ENCODE measurements at places on chromosomes 2 and 18.

- DNase-seq: no peak
These were observed 47.4 kb downstream of the RPRM start for GRCh38 chr2:153431114-153431513.

- DNase-seq: peak; percentile 28
These were observed 13.8 kb downstream of the FOSL2 start for GRCh38 chr2:28406276-28407096.

DNA sequence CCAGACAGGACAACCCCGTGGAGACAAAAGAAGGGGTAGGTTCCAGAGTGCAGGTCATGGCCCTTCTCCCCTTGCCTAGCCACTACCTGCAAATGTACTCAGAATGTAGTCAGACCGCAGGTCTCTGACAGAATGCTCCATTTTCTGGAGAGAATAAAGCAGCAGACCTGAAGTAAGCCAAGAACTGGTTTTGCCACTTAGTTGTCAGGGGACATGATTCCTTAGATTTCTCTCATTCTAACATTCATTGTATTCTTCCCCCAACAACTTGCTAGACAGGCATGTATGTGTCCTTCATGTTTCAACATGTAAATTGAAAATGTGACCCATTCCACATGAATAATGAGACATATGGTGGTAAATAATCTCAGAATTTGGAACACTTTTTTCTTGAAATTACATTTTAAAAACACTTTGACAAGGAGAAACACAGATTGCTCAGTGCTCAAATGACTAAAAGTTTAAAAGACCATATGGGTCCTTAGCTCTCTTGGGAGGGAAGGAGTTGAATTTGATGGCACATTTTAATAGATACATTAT is 142.4 kb downstream of the CCBE1 start:
- DNase-seq: no peak

DNA sequence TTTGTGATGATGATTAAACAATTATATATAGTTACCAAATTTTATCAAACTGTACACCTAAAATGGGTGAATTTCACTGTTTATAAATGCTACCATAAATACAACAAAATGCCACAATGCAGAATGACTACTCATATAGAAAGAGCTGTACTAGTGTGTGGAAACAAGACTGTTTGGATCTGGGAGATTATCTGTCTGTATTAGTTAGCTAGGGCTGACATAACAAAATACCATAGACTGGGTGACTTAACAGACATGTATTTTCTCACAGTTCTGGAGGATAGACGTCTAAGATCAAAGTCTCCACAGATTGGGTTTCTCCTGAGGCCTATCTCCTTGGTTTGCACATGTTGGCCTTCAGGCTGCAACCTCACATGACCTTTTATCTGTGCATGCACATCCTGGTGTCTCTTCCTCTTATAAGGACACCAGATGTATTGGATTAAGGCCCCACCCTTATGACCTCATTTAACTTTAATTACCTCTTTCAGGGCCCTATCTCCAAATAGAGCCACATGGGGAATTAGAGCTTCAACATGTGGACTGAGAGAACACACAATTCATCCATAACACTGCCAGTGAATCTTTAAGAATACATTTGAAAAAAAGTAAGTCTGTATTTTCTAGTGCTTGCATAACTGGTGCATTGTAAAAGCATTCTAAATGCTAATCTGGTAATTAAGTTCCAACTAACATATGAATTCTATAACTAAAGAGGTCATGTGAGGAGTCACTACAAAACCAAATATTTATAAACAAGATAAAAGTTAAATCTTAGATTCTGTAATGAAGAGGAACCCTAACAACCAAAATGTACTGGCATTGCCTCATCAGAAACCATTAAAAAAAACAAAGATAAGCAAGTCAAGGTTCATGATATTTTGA is 699.6 kb downstream of the NYAP2 start:
- no peak for DNase-seq

GRCh38 chr18:55166260-55166598 is 207.0 kb upstream of the CCDC68 start:
- DNase-seq: no peak

DNA sequence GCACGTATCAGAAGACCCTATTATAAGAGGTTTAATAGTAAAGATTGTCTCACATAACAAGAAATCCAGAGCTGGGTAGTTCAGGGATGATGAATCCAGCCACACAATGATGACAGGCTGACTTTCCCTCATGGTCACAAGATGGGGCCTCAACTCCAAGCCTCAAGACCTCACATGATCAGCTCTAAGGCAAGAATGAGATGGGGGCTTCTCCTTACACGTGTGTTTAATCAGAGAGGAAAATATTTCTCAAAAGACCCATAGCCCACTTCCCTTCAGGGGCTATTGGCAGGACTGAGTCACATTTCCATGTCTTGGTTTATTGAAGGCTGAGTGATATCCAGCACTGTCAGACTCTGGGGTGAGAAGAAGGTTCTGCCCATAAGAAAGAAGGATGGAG is 100.2 kb upstream of the FOSL2 start:
- DNase-seq: no peak

DNA sequence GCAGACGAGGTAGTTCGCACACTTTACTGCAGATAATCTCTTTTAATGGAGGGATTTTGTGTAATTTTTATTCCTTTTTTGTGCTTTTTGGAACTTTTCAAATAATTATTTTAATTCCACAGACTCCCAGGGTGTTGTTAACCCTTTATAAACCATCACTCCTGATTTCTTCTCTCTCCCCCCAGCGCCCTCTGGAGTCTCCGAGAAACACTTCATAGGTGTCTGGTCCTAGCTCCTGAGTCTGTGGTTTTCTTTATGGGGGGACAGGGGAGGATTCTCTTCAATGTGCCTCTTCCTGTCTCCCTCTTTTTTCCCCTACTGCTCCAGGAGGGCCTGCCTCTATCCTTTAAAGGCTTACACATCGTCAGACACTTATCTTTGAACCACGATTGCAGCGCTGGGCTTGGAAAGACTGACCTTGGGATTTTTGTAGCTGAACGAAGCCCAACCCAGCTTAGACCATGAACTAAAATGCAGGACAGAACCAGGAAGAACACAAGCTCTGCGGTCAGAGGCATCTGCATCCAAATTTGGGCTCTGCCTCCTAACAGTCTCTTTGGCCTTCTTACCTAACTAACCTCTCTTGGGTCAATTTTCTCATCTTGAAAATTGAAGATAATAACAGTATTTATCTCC is 7.1 kb upstream of the PKDCC start:
- DNase-seq: no peak

DNA sequence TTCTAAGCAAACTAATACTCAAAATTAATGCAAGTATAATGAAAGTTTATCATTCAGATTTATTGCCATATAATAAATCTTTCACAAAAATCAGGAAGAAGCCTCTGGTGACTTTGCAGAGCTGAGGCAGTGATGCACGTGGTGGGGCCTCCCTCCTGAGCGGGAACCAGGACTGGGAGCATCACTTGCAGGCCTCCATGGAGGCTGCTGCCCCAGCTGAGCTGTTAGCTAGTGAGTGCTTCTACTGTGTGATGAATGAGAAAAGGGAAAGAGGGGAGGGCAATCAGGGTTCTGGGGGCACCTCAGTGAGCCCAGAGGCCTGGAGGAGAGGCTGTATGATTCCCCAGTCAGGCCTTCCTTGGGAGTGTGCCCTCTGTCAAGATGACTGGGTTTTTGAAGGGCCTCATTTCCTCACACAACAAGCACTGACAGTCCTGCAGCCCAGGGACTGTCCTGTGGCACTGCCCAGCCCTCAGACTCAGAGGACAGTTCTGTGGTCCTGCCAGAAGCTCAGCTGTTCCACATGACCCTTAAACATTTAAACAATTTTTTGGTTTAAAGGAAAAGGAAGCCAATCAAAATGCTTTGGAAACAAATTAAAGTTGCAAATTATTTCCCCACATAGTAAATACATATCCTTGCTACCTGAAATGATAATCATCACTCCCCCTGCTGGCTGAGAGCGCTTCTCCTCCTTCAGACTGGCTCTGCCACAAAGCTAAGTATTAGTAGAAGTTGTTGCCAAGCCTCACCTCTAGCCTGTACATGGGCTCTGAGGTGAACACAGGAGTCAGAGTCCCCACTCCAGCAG is 90.9 kb upstream of the SMAD7 start:
- no peak for DNase-seq

DNA sequence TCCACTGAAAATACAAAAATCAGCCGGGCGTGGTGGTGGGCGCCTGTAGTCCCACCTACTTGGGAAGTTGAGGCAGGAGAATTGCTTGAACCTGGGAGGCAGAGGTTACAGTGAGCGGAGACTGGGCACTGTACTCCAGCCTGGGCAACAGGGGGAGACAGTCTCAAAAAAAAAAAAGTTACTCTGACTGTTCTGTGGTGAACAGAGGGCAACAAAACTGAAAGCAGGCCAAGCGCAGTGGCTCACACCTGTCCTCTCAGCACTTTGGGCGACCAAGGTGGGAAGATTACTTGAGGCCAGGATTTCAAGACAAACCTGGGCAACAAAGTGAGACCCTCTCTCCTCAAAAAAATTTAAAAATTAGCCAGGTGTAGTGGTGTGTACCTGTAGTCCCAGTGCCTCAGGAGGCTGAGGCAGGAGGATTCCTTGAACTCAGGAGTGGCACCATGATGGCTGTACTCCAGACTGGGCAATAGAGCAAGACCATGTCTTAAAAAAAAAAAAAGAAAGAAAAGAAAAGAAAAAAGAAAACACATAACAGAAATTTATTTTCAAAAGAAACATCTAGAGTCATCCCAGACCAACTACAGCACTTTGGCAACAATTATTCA is 13.6 kb upstream of the RTN4 start:
- DNase-seq: no peak

DNA sequence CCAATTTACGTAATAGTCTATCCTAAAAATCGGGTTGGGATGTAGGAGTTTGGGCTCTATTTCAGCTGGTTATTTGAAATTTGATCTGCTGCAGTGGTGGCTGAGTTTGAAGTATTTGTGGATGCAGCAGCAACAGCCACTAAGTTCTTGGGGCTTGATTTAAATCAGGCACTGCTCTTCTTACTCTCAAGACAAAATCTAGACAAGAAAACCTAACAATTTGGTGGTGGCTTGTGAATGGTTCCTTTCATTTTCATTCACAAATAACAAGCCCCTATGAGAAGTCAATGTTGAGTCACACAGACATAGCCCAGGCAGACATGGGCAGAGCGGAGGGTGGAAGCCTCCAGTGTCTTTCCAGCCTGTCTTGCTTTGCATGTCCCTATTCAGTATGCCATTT is 199.3 kb downstream of the LTBP1 start:
- DNase-seq: no peak

GRCh38 chr2:63040586-63040985 is 10.0 kb upstream of the OTX1 start:
- DNase-seq: no peak

DNA sequence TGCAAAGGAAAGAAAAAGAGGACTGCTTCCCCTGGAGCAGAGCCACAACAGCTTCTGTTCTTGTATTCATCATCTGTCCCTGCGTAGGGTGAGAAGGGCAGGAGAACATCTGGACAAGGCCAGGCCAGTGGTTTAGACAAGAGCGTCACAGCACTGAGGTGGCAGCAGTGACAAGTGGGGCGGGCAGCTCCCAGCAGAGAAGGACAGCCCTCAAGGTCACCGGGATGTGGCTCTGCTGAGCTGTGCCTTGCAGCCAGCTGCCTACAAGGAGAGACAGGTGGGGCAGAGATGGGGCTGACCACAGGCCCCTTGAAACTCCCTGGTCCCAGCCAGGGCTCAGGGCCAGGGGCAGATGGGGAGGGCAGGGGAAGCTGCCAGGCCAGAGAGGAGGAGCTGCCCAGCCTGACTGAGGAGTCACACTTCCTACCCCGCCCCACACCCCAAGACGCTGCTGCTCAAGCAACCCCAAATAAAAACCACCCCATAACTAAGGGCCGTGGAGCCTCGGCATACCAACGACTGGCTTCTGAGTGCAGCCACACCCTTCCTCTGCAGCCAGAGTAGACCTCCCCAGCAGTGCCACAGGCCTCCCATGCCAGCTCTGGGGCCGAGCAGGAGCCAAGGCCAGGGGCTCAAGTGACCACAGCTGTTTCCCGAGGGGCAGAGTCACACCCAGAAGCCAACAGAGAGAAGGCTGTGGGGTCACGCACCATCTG is 5.4 kb downstream of the RAB11FIP5 start:
- peak; percentile 53 for DNase-seq

GRCh38 chr2:96108151-96108540 is 8.2 kb downstream of the ADRA2B start:
- DNase-seq: no peak

GRCh38 chr2:41836948-41837347 is 210.9 kb upstream of the PKDCC start:
- DNase-seq: peak; percentile 41

DNA sequence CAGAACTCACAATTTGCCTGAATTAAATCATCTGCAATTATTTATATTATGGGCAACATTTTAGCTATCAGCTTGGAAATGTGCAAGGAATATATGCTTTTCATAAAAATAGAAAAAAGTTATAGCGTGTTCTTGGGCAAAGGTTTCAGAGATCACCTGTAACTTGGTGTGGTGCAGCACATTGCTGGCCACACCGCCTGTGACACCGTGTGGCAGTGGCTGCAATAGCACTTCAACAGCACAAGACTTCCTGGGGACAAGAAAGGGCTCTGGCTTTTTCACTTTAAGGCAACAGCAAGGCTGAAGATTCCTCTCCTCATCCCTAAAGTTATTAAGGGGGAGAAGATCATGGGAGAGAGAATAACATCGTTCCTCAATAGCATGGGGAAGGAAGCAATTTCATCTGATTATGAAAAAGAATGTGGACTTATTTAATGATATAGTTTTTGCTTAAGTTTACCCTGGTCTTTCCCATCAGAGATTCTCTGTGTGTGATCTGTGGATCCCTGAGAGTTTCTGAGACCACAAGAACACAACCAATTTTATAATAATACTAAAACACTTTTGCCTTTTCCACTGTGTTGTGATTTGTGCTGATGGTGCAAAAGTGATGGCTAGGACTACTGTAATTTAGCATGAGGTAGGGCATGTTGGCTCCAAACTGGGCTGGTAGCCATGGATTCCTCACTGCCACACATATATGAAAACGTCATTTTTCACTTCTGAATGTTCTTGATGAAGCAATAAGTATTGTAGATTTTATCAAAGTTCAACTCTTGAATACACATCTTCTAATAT is 15.0 kb upstream of the SERPINB3 start:
- no peak for DNase-seq

GRCh38 chr2:96933305-96934181 is 52.8 kb downstream of the FAM178B start:
- no peak for DNase-seq

DNA sequence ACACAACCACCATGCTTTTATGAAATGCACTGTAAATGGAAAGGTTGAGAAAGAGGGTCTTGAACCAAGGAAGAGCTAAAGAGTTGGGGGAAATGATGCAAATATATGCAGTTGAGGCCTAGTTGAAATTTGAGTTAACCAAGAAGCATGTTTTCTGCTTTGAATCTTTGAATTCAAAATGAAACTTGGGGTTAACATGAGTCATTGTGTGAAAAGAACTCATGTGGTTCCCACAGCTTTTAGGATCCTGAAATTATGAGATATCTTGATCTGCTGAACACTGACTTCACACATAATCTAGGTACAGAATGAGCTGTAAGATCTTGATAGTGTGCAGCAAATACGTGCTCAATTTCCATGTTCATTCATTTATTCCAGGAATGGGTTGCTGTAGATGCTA is 422.9 kb upstream of the TRIB2 start:
- no peak for DNase-seq

- no peak for DNase-seq
These were observed 51.0 kb upstream of the DSC1 start for GRCh38 chr18:31213641-31214040.

- DNase-seq: no peak
These were observed 621.2 kb downstream of the GALR1 start for GRCh38 chr18:77870894-77871293.
